Skeletal muscle tissue (tissue), 5 donors: ENCODE measurements at places on chromosomes 12 and 14. TPM values are rescaled to one million over a fixed set of nuclear protein-coding genes. Genes with fewer than 3 reads are reported as not detected.

The KRT77 gene
- not detected for total RNA-seq

The SERPINA3 gene
- total RNA-seq, result not detected

The CCDC198 gene
- total RNA-seq, result not detected

The TNS2 gene
- 21.9 TPM for total RNA-seq

The TMEM253 gene
- total RNA-seq, result not detected

The ITGA7 gene
- total RNA-seq, result 123 TPM

The OR4N2 gene
- total RNA-seq, result not detected

The MFAP5 gene
- total RNA-seq, result 246 TPM

The IFT81 gene
- total RNA-seq, result 18.3 TPM

The TAS2R9 gene
- total RNA-seq, result 0.52 TPM

The OLR1 gene
- total RNA-seq, result not detected

The EIF2S1 gene
- total RNA-seq, result 92.4 TPM

The SLC5A8 gene
- under 0.01 TPM for total RNA-seq

The NRL gene
- total RNA-seq, result 2.1 TPM

The TAS2R14 gene
- 6.8 TPM for total RNA-seq

The ABCD2 gene
- total RNA-seq, result 1.0 TPM

The KRT74 gene
- not detected for total RNA-seq

The GPR84 gene
- total RNA-seq, result not detected

The MARCHF9 gene
- 4.7 TPM for total RNA-seq

The ACOT6 gene
- not detected for total RNA-seq

The FLVCR2 gene
- total RNA-seq, result 7.3 TPM
